ENCODE measurements at places on chromosomes 5 and 9.

- DNase-seq, result no peak
These were observed 20.0 kb downstream of the MARCHF3 start for GRCh38 chr5:127010362-127010761.

- no peak for DNase-seq
These were observed 145.4 kb upstream of the GRAMD2B start for GRCh38 chr5:126277762-126278161.

DNA sequence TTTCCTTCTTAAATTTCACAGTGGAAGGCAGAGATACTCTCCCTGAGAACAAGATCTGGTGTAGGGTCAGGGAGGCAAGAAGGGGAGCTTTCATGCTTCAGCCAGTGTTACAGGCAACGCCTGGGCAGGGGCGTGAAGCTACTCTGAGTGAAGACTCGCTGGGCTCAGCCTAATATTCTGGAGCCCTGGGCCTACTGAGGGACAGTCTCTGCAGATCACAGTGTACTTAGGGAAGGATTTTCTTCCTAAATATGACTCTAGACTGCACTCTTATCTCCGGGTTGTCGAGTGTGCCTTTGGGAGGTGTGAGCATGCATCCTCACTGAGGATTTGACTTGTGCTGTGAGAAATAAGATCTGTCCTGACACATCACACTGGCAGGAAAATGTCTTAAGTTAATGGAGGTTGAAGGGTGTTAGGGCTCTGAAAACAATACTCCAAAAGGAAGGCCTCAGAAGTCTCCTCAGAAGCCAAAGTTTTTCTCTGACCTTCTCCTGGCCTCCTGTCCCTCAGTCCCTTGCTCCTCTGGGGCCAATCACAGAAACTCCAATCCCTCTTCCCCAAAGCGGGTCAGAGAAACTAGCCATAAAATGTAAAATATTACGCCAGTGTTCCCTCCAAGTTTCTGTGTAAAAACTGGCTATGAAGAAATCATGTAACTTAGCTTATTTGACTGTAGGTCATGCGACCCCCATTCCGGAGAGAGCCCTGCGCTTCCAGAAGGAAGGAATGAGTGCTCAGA is 156.8 kb upstream of the TBC1D2 start:
- DNase-seq, result no peak

DNA sequence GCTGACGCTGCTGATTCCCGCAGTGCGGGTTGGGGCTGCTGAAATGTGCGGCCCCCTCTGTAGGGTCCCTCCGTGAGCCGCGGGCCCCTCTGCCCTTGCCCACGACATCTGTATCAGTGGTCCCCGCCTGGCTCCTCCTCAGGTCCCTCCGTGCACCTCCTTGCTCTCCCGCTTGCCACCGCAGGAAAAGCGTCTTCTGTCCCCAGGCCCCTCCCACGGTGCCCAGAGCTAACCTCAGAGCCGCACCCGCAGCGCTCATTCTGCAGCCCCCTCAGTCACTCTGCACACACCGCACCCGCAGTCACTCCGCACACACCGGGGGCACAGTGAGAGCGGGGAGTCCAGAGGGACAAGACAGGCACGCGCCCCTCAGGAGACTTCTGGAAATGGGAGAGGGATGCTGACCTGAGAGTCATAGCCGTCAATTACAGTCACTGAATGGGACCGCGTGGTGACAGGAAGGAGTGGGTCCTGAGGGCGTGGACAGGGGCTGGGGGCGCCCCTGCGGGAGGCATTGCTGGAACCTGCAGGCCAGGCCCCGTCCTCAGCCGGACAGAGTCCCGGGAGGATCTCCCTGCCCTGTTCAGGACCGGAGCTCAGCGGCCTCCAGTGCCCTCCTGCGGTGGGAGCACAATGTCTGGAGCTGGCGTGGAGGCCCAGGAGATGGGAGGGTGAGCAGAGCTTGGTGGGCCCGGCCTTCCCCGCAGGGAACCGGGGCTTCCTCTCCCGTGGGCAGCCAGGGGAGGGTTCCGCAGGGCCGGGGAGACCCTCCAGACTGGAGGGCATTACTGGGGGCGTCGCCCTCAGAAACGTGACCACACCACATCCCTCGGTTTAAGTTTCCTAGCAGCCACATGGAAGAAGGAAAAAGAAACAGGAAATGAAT is 66.1 kb upstream of the CTSL start:
- DNase-seq, result no peak

- peak; percentile 72 for DNase-seq
These were observed 393 bp downstream of the SH3GLB2 start for GRCh38 chr9:129027685-129028191.

GRCh38 chr5:55568654-55569512 is 34.1 kb upstream of the PLPP1 start:
- DNase-seq, result no peak

DNA sequence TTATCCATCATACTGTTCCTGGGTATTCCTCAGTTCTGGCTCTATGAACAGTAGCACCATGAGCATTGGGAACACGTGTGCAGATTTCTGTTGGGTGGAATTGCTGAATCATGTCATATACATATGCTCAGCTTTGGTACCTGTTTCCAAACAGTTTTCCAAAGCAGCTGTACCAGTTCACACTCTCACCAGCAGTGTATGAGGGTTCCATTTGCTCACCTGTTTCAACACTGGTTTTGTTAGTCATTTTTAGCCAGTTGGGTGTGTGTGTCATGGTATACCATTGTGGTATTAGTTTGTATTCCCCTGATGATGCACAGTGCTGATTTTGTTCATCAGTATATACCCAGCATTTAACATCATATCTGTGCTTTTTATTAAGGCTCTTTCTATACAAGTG is 56.7 kb upstream of the ECM2 start:
- DNase-seq, result no peak

- no peak for DNase-seq
These were observed 72.8 kb downstream of the SLF1 start for GRCh38 chr5:94691291-94691690.

Measured in activated CD4-positive, CD25-positive, alpha-beta regulatory T cell (primary cell).